Activated gamma-delta T cell treated with Interleukin-2 at 50 U/mL for 16 hours (primary cell): ENCODE measurements at places on chromosomes 16 and 17.

GRCh38 chr16:84729716-84730320 lies 30.0 kb downstream of the USP10 start:
- no peak for DNase-seq

GRCh38 chr16:1280783-1281182 lies 24.9 kb downstream of the TPSD1 start:
- no peak for DNase-seq

- no peak for DNase-seq
These were observed 13.0 kb downstream of the TOB1 start for GRCh38 chr17:50853015-50853615.

DNA sequence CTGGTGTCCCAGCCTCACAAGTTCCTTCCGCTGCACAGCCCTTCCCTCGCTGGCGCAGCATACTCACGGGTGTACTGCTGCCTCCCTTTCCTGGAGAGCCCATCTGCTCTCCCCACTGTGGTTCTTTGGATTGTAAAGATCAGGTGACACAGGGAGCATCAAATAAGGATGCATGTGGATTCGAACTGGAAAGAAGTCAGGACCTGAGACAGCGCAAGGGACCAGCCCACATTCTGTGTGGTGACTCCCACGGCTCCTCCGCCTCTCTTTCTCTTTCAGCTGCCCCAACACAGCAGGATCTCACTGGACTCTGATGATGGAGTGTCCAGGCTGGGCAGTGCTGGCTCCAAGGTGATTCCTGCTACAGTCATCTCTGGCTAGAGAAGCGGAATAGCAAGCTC lies 8.1 kb downstream of the LDAF1 start:
- DNase-seq = no peak

GRCh38 chr16:89922884-89923639 lies at the start of gene TUBB3:
TUBB3 (plus strand) TSS chr16:89923342; CDS start chr16:89923402, 60 bp downstream.
- no peak for DNase-seq

- no peak for DNase-seq
These were observed 52.7 kb downstream of the TIMM22 start for GRCh38 chr17:1049446-1050225.

GRCh38 chr17:55770196-55770870 lies 19.5 kb downstream of the PCTP start:
- DNase-seq = no peak

- no peak for DNase-seq
These were observed 102.7 kb downstream of the SDK2 start for GRCh38 chr17:73541561-73541981.

DNA sequence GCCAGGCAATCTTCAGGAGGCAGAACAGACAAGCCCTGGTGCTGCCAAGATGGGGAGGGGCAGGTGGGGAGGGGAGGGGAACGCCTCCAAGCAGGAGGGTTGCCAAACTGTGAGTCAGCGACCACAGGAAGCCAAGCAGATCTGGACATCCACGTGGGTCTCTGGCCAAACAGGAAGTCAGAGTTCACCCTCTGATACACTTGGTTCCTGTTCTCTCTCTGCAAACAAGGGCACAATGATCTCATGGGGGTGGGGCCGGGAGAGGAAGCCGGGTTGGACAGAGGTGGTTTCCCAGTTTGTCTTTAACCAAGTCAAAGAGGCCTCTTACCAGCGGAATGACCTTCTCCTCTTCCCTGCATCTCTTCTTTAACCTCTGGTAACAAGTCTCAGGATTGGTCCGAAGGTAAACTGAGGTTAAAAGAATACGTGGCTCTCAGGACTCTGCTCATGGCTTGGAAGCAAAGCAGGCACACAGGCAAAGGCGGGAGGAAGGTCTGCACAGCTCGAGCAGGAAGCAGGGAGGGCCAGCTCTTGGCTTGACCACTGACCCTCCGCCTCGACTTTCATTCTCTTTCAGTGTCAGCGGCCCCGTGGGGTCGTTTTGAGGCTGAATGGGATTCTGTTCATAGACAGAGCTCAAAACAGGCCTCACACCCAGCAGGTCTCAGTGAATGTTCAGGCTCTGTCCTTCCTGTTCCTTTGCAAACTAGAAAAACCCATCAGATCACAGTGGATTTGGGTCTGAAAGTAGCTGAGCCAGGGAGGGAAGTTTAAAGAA lies 32.9 kb downstream of the TK2 start:
- DNase-seq = peak; percentile 81

GRCh38 chr16:17162560-17162959 lies 308.2 kb downstream of the XYLT1 start:
- DNase-seq = no peak
